ENCODE measurements at places on chromosomes 3 and 15. TPM values are rescaled to one million over a fixed set of nuclear protein-coding genes. Genes with fewer than 3 reads are reported as not detected.
A peak's percentile ranks its signal among the peaks of the same experiment; 100 is the strongest.

- DNase-seq, result peak; percentile 76
- H3K27ac ChIP-seq, result peak overlapping the region; percentile 99
- H3K36me3 ChIP-seq, result no peaks in the 10 kb centered on the region
These were observed 519.1 kb downstream of the FOXP1 start for GRCh38 chr3:71064291-71064955.

DNA sequence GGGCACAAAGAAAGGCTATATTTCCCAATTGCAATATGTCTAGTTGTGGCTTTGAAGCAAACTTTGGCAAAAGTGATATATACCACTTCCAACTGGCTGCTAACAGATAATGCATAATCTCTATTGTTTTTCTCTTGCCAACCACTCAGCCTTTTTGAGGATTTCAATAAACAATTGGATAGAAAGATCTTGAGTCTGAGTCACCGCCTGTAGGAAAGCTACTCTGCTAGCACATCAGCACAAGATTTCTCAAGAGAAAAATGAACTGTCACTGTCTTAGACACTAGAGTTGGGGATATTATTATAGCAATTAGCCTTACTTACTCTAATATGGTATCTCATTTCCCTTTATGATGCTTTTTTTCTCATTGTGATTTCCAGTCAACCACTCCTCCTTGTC, 119.7 kb downstream of the SST start:
- no peak overlapping the region for H3K27ac ChIP-seq
- H3K36me3 ChIP-seq, result no peaks in the 10 kb centered on the region
- no peaks in the 10 kb centered on the region for H3K4me1 ChIP-seq
- H3K4me3 ChIP-seq, result no peak overlapping the region
- H3K27me3 ChIP-seq, result no peaks in the 10 kb centered on the region
- DNase-seq, result no peak

DNA sequence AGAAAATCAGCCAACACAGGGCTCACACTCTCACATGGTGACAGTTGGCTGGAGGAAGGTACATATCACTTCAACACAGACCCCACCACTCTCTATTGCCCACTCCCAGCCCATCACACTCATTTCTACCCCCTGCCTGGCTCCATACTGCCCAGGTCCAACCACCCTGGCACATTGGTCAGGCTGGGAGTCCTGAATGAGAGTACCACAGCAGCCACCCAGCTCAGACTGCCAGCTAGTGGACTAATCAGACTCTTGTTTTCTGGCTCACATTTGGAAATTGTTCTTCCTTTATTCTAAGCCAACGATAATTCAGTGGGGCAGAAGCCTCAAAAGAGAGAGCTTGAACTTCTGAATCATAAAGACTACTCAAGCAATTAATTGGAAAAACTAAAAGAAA, 20.0 kb downstream of the MRPL46 start:
- no peak overlapping the region for H3K4me3 ChIP-seq
- no peak for DNase-seq
- no peaks in the 10 kb centered on the region for H3K4me1 ChIP-seq
- H3K27me3 ChIP-seq, result peaks cover 27% of the 10 kb centered on the region

SPTSSB gene
- 0.42 TPM for polyA plus RNA-seq

- peaks cover 23% of the 10 kb centered on the region for H3K4me1 ChIP-seq
- no peaks in the 10 kb centered on the region for H3K36me3 ChIP-seq
- no peak for DNase-seq
- H3K4me3 ChIP-seq, result peak overlapping the region; percentile 98
These were observed 2.1 kb downstream of the RFX7 start for GRCh38 chr15:56241374-56242105.

DNA sequence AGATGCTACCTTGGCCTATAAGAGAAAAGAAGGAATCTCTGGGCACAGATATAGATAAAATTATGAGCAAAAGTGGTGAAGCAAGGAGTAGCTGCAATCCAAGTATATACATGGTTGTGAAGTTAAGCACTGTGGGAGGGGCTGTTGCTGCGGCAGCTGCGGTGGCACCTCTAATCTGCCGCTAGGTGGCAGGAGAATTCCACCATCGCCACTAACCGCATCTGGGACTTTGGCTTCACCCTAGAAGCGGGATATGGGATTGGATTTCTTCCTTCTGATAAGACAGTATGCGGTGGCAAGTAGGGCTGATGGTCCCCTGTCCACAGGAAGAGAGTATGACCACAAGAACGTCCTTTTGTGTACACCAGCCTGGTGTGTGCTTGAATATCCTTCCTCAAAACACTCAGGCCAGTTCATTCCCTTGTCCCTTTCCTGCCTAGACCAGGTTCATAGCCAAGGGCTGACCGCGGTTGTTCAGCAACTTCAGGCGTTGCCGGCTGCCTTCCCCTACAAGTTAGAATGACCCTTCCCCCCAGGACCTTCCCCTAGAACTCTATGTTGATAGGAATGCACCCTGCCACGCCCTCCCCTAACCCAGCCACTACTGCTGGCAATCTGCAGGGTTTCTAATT, 5.1 kb downstream of the MAGEL2 start:
- no peaks in the 10 kb centered on the region for H3K4me1 ChIP-seq
- no peak overlapping the region for H3K4me3 ChIP-seq
- no peak overlapping the region for H3K27ac ChIP-seq
- H3K36me3 ChIP-seq, result no peaks in the 10 kb centered on the region

- peaks cover 6% of the 10 kb centered on the region for H3K4me1 ChIP-seq
- H3K4me3 ChIP-seq, result no peak overlapping the region
- no peak overlapping the region for H3K27ac ChIP-seq
These were observed 55.3 kb downstream of the SLC28A2 start for GRCh38 chr15:45307230-45307924.

DNA sequence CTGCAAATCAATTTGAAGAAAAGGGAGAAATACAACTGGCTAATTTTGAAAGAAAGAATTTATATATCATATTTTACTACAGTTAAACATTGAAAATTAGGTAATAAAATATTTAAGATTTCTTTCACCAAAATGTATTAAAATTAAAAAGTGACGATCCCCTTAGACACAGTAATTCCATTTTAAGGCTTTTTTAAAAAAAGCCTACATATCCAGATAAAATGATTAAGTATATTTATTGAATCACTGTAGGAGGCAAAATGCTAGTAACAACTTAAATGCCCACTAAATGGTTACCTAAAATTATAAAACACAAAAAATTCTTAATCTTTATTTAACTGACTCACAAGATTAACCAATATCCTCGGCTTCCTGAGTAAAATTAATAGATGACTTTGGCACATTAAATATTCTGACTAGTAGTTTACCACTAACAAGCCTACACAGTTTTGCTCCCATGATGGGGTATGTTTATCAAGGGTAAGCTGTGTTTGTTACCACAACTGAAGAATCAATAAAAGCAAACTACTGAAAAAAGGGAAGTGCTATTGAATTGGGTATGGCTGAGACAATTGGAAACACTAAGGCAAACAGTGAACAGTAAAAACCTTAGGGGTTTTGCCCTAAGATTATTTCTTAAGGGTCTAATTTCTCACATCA, 28.4 kb downstream of the ANKRD28 start:
- H3K27me3 ChIP-seq, result no peaks in the 10 kb centered on the region
- H3K4me3 ChIP-seq, result no peak overlapping the region
- no peak overlapping the region for H3K27ac ChIP-seq
- H3K36me3 ChIP-seq, result no peaks in the 10 kb centered on the region

GRCh38 chr3:192281207-192281880, 446.0 kb downstream of the FGF12 start:
- no peaks in the 10 kb centered on the region for H3K4me1 ChIP-seq
- no peak overlapping the region for H3K27ac ChIP-seq
- no peaks in the 10 kb centered on the region for H3K27me3 ChIP-seq
- H3K4me3 ChIP-seq, result no peak overlapping the region

VPS13C gene
- 4.5 TPM for polyA plus RNA-seq

DNA sequence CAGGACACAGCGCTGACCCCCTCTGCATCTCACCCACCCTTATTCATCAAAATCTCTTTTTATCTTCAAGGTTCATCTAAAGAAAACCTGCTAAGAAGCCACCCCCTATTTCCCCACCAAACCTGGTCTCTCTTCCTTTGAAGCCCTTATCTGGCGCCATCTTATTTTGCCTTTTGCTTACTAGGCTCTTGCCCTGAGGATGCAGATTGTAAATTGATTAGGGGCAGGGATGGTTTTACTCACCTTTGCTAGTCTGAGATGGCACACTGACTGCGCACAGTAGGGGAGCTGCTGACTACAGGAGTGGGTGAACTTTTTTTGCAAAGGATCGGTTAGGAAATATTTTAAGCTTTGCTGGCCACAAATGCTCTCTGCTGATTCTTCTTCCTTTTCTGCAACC, 78.9 kb upstream of the BHLHE40 start:
- no peaks in the 10 kb centered on the region for H3K36me3 ChIP-seq
- no peak overlapping the region for H3K27ac ChIP-seq
- H3K4me1 ChIP-seq, result no peaks in the 10 kb centered on the region
- no peak overlapping the region for H3K4me3 ChIP-seq
- H3K27me3 ChIP-seq, result no peaks in the 10 kb centered on the region
- DNase-seq, result no peak

DNA sequence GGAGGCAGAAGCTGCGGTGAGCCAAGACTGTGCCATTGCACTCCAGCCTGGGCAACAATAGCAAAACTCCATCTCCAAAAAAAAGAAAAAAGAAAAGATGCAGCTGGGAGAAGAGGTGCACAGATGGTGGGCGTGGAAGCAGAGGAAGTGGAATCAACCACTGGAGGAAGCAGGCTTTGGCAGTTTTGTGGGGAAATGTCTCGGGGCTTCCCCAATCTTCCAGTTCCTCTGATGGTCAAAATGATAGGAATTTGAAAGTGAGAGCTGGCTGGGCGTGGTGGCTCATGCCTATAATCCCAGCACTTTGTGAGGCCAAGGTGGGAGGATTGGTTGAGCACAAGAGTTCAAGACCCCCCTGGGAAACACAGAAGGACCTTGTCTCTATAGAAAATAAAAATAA, 48.1 kb upstream of the SMAD3 start:
- no peaks in the 10 kb centered on the region for H3K27me3 ChIP-seq
- no peaks in the 10 kb centered on the region for H3K36me3 ChIP-seq
- no peak for DNase-seq
- H3K4me3 ChIP-seq, result no peak overlapping the region
- H3K4me1 ChIP-seq, result no peaks in the 10 kb centered on the region

DNA sequence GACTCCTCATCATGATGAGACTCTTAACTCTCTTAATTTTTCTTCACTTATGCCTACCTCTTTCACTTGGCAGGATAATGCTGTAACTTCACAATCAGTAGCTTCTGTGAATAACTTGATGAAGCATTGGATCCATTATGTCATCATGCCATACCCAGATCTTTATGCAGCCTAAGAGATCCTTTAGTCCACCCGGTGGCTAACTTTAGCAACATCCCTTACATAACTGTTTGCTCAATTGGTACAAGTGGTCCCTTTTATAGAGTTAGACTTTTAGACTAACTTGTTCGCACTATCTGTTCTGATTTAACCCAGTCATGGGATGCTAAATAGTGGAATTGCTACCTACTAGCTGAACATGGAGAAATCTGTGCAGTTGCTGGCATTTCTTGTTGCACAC, 184.5 kb downstream of the USP13 start:
- H3K4me1 ChIP-seq, result no peaks in the 10 kb centered on the region
- H3K27me3 ChIP-seq, result no peaks in the 10 kb centered on the region
- no peaks in the 10 kb centered on the region for H3K36me3 ChIP-seq
- DNase-seq, result no peak

DNA sequence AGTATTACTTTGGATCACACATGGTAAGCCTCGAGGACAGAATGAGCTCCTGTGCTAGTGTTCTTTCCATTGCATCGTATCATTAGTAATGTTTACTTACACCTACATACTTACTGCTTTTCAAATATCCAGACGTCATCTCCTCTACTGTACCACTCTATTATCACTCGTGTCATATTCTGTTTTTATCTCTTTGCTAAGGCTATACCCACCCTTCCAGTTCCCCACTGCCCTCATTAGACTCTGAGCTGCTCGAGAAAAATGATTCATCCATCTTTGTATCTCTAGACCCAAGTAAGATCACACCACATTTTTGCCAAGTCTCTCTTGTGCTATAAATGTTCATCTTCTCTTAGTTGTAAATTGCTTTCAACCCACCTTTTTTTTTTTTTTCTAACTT, 245.7 kb downstream of the TIGIT start:
- no peaks in the 10 kb centered on the region for H3K27me3 ChIP-seq
- no peak overlapping the region for H3K4me3 ChIP-seq
- no peaks in the 10 kb centered on the region for H3K36me3 ChIP-seq
- no peaks in the 10 kb centered on the region for H3K4me1 ChIP-seq
- DNase-seq, result no peak

- H3K4me3 ChIP-seq, result no peak overlapping the region
- no peaks in the 10 kb centered on the region for H3K27me3 ChIP-seq
- H3K4me1 ChIP-seq, result no peaks in the 10 kb centered on the region
- H3K36me3 ChIP-seq, result no peaks in the 10 kb centered on the region
These were observed 43.0 kb upstream of the SH3GL3 start for GRCh38 chr15:83404121-83404520.

- no peak overlapping the region for H3K4me3 ChIP-seq
- DNase-seq, result no peak
- H3K27ac ChIP-seq, result no peak overlapping the region
- no peaks in the 10 kb centered on the region for H3K36me3 ChIP-seq
These were observed 71.8 kb downstream of the CPNE4 start for GRCh38 chr3:131962982-131963381.

DNAH1 gene
- polyA plus RNA-seq, result 1.4 TPM

RTP3 gene
- not detected for polyA plus RNA-seq

PLIN1 gene
- 0.85 TPM for polyA plus RNA-seq

GRCh38 chr3:139705631-139706030, 27.9 kb upstream of the NMNAT3 start:
- H3K27me3 ChIP-seq, result no peaks in the 10 kb centered on the region
- H3K27ac ChIP-seq, result no peak overlapping the region
- H3K4me3 ChIP-seq, result no peak overlapping the region

SLC22A13 gene
- polyA plus RNA-seq, result 0.37 TPM

DNA sequence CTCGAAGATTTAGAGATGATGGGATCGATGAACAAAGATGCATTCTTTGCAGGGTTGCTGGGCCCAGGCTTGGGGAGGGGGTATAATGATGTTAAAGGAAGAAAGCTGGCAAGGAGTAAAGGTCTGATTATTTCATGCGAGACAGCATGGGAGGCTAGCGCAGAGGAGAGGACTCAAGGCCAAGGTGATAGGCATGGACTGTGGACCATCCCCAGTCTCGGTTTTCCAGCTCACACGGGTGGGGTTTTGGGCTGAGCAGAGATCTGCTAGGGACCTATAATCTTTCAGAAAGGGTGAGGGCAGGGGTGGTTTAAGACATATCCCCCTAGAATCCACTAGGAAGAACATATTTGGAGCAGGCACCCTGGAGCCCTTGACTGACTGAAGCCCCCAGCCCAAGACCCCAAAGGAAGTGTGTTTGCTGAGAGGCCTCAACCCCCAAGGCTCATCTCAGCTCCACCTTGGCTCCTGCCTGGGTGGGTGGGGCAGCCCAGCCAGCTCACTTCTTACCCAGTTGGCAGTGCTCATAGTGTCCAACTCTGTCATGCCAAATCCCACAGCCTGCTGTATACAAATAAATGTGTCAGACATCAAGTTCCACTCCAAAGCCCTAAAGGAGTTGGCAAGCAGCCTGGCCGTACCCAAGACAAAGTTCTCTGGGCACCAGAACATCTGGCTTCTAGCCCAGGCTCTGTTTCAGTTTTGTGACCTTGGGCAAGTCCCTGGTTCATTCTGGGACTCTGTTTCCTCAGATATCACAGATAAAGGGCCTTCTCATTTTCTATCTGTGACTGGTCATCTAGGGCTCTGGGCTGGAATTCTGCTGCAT, 17.9 kb downstream of the ACSBG1 start:
- no peaks in the 10 kb centered on the region for H3K36me3 ChIP-seq
- no peaks in the 10 kb centered on the region for H3K4me1 ChIP-seq
- H3K4me3 ChIP-seq, result no peak overlapping the region

- H3K27ac ChIP-seq, result no peak overlapping the region
- no peaks in the 10 kb centered on the region for H3K4me1 ChIP-seq
- DNase-seq, result peak; percentile 64
These were observed 45.0 kb downstream of the GPR176 start for GRCh38 chr15:39874890-39875549.

Data from cardiac muscle cell (in vitro differentiated cells and primary cell).